Stomach (tissue), 19 donors: ENCODE measurements at places on chromosomes 5 and 9. TPM values are rescaled to one million over a fixed set of nuclear protein-coding genes. Genes with fewer than 3 reads are reported as not detected.
A peak's percentile ranks its signal among the peaks of the same experiment; 100 is the strongest.

CCDC183 gene
- 7.5 TPM for total RNA-seq

NKD2 gene
- 13.6 TPM for total RNA-seq

PCDH12 gene
- 1.2 TPM for total RNA-seq

ZDHHC11 gene
- total RNA-seq = 18.9 TPM

CBY3 gene
- total RNA-seq = not detected

INSL6 gene
- total RNA-seq = not detected

KIF12 gene
- total RNA-seq = 37.4 TPM

GRCh38 chr5:41527201-41527779, 16.9 kb upstream of the PLCXD3 start:
- no peak for DNase-seq

DNA sequence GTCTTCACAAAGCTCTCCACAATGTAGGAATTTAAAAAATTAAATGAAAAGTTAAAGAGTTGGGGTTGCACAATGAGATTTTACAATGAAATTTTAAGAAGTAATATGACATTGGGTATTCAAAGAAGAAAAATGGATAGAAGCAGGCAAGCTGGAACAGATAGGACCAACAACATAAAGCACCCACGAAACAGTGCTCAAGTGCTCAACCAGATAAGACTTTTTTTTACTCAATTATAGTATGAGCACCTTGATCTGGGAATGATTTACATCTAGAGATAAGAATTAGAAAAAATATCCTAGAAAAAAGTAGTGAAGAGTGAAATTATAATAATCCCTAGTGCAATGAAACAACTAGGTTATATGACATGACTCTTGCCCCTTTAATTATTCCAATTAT, 1670.1 kb upstream of the ACO1 start:
- DNase-seq = no peak

GRCh38 chr9:124296094-124296493, 38.3 kb downstream of the NEK6 start:
- no peak for DNase-seq

DNA sequence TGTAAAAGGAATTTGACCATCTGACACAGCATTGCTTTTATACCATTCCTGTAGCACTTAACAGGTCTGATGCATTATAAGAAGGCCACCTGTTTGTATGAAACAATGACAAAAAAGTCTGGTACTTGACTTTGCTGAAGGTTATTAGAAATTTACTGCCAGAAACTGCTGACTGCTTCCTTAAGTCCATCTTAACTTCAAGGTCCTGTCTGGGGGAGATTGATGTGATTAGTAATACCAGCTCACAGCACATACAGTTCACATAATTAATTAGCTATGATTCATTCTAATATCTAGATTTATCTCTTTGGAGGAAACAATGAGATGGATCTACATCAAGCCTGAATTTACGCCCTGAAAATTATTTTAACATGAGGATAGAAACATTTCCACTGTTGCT, 49.6 kb upstream of the TEK start:
- no peak for DNase-seq

GRCh38 chr5:76850543-76851145, 830 bp downstream of the S100Z start:
- no peak for DNase-seq

DNA sequence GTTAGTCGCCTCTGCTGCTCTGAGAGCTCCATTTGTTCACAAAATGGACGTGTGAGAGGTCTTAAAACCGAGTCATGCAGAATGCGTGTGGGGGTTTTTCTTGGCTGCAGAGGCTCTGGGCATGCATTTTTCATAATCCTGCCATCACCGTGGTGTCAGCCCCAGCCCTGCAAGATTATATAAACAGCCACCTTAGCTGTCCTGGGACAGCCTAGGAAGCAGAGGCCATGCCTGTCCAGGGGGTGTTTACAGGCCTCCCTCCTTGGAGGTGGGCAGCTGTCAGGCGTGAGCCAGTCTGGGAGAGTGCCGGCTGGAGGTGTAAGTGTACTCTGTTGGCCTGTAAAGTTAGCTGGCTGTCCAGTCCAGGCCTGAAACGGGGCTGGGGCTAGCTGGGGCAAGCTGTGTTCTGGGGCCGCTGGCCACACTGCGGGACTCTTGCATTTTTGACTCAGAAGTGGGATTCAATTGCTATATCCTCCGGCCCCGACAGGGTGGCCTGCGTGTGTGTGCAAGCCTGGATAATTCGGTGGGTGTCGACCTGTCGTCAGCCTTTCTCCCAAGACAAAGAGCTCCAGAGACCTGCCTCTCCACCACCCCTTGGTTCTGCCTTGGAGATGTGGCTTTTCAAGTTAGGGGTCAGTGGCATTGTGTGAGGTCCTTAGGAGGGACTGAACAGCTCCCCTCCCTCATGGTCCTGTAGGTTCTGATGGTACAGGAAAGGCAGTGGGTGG, 2.4 kb downstream of the WNK2 start:
- no peak for DNase-seq

DNA sequence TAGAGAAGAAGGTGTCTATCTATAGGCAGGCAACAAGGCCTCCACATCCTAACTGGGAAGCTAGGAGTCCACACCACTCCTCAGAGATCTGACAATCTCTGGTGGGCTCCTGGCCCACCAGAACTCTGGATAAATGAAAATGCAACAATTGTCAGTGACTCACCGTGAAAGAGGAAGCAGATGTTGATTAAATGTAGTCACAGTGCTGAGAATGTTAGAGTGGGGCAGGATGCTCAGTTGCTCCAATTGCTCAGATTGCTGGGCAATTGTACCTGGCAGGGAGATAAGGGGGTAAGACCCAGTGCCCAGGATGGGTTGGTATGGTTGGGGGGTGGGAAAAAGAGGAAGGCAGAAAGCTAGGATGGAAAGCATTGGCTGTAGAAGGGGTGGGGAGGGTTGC, 4.3 kb downstream of the CCL19 start:
- DNase-seq = no peak

GRCh38 chr9:129253803-129254381, 75.8 kb upstream of the IER5L start:
- DNase-seq = peak; percentile 83

DNA sequence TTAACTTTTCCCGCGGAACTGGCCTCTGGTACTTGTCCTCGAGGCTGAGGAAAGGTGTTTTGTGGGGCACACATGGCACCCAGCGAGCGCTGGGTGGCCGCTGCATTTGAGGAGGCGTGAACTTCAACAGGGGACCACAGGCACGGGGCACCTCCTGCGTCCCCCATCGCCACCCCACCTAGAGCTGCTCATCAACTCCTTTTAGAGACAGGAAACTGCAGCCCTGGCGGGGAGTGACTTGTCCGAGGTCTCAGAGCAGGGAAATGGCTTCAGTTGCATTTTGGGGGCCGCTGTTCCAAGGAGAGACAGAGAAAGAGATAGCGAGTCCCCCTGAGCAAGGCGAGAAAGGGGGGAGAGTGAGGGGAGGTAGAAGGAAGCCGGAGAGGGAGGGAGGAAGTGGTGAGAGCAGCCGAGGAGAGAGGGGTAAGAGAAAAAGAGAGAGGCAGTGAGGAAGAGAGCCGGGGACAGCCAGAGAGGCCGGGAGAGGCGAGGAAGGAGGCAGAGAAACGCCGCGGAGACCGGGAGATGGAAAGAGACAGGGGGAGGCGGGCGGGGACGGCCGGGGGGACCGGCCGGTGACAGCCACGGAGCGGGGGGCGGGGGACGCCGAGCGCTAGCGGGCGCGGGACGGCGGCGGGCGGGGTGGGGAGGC, 12.5 kb upstream of the LHX2 start:
- DNase-seq = no peak

DNA sequence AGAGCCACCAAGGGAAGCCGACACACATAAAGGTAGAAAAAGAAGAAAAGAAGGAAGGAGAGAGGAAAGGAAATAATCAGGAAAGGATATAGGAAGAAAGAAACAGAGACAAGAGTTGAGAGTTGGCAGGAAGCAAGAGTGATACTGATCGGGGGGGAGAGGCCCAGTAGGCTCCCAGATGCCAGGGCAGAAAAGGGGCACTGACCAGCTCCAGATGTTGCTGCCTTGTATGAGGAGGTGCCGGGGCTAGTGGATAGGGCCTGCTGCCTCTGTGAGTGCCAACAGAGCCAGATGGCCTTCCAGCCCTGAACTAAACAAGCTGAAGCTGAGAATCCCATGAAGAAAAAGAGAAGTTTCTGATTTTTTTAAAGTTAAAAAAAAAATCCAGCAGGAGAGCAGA, 82.0 kb upstream of the TRIM32 start:
- DNase-seq = no peak

DNA sequence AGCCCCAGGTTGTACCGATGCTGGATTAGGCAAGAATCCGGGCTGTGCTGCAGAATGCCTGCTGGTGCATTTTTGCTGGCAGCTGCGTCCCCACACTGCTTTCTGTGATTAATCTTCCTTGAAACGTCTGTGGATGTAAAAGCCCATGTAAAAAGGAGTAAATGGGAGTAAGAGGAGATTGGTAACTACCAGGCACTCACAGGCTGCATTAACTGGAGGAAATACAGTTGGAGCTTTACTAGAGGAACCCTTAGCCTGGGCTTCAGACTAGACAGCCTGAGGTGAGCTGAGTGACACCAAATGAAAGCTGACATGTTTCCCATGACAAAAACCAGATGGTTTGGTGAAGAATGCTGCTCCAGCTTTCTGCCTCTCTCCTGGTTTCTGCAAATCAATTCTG, 190.4 kb upstream of the GAS1 start:
- DNase-seq = no peak

DNA sequence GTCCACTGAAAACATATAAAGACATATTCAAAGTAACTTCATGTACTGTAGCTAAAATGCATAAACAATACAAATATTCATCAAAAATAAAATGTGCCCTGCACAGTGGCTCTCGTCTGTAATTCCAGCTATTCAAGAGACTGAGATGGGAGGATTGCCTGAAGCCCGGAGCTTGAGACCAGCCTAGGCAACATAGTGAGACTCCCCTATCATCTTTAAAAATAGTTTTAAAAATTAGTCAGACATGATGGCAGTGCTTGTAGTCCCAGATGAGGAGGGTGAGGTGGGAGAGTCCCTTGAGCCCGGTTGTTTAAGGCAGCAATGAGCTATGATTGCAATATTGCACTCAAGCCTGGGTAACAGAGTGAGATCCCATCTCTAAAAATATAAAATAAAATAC, 534.1 kb downstream of the ANXA1 start:
- DNase-seq = no peak

DNA sequence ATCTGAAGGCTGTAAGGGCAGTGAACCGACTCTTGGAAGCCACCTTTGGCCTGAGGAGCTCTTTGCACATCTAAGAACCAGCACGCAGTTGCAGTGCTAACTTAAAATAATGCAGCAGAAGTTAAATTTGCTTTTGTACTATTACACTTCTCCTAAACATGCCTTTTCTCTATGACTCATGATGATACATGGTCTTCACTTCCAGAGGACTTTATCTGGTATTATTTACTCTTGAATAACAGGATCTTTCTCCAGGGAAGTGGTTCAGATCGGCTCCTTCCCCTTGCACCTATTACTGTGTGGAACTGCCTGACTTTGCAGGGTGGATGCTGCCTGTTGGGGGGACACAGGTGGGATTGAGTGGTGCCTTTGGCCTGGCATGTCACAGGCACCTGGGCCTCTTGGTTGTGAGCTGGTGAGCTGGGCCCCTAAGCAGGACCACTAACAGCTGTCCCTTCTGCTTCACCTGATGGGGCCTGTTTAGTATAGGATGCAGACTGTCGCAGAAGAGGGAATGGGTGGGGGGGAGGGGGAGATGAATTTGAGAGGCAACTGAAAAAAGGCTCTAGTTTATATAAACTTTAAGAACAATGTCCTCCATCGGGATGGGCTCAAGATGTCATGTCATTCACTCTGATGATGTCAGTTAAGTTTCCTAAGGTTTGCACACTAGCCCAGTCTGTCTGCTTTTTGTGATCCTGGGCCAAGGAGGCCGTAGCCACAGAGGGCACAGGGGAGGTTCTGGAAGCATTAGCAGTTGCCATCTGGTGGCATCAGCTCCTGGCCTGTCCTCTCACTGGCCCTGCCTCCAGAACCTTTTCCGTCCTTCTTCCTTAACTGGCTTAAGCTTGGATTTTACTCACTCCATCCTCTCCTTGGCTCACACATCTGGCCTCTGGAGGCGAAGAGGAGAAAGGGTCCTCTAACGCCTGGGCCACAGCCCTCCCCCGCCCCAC, 33.9 kb upstream of the GABBR2 start:
- DNase-seq = no peak

GRCh38 chr5:38634568-38635369, 78.3 kb upstream of the LIFR start:
- DNase-seq = peak; percentile 48

DNA sequence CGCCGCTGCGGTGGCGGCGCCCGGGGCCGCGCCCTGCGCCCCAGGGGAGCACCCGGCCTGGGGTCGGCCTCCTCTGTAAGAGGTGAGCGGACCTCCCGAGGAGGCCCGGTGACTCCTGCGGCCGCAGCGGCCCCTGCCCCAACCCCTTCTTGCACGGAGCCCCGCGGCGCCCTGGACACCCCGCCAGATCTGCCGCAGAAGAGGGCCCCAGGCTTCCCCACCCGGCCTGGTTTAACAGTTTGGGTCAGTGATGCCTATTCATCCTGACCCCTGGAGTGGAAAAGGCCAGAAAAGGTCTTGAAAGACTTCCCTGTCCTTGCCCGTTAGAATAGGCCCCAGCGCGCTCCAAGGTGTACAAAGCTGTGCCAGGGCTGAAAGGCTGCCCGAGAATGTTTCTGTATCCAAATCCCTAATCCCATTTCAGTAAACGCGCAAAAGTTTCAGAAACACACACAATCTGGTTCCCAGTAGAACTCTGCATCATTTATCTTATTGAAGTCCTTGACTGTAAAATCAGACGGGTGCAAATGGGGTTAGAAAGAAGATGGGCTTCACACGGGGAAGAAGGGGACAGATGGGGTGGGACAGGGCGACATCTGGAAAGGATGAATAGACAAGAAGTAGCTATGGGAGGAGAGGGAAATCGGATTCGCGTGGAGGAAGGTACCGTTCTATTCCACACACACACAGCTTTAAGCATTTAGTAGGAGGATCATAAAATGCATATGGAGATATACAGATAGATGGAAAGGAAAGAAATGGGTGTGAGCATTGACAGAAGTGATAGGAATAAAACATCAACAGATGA, 1.1 kb upstream of the SSBP2 start:
- peak; percentile 30 for DNase-seq

GRCh38 chr9:91035825-91036208, 234.2 kb downstream of the SYK start:
- DNase-seq = no peak

GRCh38 chr9:18452276-18452675, 21.7 kb upstream of the ADAMTSL1 start:
- no peak for DNase-seq
